ENCODE measurements at places on chromosomes 5 and 9.

- DNase-seq: no peak
Measured at GRCh38 chr9:87597710-87598443, 100.2 kb downstream of the DAPK1 start.

GRCh38 chr5:96384353-96384752, 48.7 kb downstream of the PCSK1 start:
- DNase-seq: no peak

- DNase-seq: no peak
Measured at GRCh38 chr5:156188016-156188415, 138.9 kb upstream of the SGCD start.

DNA sequence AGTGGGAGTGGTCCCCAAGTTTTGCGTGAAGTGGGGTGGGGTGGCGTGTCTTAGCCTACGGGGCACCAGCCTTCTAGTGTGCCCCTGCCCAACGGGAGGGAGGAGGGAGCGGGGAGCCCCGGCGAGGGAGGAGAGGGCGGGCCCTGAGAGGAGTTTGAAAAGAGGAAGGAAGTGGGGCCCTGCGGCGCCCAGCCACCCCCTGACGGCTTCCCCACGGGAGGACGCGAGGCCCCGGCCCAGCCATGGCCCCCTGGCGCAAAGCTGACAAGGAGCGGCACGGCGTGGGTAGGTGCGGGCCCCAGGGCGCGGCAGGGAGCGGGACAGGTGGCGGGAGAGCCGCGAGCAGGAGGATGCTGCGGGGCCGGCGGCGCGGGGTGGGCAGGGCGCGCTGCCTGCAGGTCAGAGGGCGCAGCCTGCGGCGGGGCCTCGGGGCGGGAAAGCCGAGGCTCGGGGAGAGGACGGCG, at the start of gene DOCK2:
TSS of gene DOCK2 (plus strand) at position 191 of the 464 bp plus-strand sequence. CDS start at position 243, 52 bp downstream.
- DNase-seq: peak; percentile 52

DNA sequence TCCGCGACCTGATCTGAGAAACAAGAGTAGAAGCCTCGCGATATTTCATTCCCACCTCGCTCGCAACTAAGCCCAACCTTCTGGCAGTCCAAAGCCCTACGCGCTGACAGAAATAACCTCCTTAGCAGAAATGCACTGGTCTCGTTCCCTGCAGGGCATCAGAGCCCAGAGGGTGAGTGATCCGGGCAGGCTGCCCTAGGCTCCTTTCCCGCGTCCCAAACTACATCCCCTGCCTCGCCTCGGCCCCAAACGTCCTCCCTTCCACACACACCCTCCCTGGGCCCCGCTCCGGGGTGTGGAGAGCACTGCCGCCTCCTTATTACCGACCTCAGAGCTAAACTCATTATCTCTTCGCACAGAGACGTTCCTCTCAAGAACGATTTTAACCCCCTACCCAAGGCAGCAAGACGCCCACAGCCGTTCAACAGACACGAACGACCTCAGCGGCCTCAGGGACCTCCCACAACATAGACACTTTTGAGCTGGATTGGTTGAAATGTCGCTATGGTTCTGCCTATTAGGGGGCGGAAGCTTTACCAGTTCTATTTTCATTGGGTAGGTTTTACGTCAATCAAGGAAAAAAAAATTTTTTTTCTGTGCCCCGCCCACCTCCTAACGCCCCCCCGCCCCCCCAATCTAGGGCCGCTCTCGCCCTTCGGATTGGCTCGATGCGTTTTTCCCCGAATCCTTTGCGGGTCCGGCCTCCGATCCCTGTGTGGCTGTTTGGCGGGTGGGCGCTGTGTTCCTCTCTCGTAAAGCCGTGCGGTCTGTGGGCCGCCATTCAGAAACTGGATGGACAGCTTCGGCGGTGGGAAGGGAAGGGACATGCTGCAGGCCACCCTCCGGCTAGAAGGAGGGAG, at the start of gene CETN3:
TSS of gene CETN3 (minus strand) at position 439 of the 860 bp plus-strand sequence. CDS start at position 344, 95 bp downstream.
- peak; percentile 70 for DNase-seq

DNA sequence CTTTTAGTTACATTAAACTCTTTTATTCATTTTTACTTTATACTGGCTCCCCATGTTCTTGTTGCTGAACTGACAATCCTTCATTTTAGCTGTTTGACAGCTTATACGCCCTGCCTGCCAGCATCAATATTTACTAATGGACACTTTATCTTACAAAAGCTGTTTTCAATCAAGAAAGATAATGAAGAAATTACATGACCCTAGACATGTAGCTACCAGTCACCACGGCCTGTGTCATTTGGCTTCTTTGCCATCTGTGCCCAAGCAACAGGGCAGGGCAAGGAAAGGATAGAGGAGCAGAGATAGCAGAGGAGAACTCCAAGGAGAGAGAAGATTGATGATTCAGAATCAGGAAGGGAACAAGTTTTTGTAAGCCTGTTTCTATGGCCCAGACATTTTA, 647.3 kb downstream of the BRINP1 start:
- DNase-seq: no peak

- DNase-seq: no peak
Measured at GRCh38 chr5:146081556-146081955, 23.8 kb downstream of the PLAC8L1 start.

- DNase-seq: no peak
Measured at GRCh38 chr9:85944672-85945071, 3.7 kb downstream of the NAA35 start.

- no peak for DNase-seq
Measured at GRCh38 chr5:126597156-126597555, 2.1 kb upstream of the ALDH7A1 start.

GRCh38 chr9:90770182-90770738, 31.4 kb upstream of the SYK start:
- no peak for DNase-seq

DNA sequence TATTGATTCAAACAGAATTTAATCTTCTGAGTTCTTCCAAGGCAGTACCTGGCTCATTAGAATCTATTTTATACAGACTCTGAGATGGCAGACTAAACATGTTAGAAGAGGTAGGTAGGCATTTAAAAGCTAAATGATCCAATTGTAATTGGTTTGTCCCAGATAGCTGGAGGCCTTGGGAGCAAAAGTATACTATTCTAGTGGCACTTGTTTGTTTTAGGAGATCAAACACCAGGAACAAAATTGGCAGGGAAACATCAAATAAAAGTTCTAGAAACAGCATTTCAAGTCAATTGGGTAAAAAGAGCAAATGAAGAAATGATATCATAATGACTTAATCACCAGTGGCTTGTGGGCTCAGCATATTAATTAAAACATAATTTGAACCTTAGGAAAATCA, 521.4 kb downstream of the PRR16 start:
- DNase-seq: no peak

GRCh38 chr9:116425244-116425643, 261.9 kb upstream of the TRIM32 start:
- no peak for DNase-seq

GRCh38 chr9:137296670-137297664, 5.1 kb downstream of the NRARP start:
- no peak for DNase-seq

DNA sequence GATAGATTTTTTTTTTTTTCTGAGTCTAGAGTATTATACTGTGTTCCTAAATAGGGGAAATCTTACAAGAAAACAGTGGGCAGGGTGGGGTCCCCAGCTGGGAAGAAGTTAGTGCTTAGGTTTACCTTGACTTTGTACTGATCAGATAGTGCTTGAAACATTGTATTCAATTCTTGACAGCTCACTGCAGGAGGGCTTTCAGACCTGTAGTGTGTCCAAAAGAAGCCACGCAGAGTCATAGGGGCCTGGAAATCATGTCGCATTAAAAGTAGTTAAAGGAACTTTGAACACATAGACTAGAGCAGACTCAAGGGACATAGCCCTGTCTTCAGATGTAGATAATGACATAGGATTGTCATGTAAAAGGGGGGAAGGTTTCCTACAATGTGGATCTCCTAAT, 215.4 kb upstream of the NR4A3 start:
- DNase-seq: no peak

DNA sequence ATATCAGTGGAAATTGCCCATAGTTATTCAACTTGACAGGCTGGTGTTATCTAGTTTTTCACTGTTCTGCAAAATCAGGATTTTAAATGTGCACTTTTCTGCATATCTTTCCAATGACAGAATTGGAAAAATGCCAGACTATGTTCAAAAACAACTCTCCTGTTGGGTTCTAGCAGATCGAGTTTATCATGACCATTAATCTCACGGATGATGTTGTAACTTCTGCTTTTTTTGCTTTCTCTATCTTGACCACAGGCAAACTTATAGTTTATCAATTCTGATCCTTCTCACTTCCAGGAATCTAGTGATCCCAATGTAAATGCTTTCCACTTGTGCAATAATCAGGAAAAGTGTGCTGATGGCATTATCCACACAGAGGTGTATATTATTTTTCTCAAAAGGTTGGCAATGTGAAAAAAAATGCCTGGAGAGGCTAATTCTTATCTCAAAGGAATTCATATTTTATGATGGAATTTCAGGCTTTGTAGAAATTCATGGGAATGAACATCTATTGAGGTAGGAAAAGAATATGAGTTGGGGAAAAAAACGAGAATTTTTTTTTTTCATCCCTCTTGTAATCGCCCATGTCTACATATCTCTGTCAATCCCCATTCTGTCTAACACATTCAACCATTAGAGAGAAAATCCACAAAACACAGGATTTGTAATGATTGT, 73.6 kb upstream of the DAB2 start:
- no peak for DNase-seq

DNA sequence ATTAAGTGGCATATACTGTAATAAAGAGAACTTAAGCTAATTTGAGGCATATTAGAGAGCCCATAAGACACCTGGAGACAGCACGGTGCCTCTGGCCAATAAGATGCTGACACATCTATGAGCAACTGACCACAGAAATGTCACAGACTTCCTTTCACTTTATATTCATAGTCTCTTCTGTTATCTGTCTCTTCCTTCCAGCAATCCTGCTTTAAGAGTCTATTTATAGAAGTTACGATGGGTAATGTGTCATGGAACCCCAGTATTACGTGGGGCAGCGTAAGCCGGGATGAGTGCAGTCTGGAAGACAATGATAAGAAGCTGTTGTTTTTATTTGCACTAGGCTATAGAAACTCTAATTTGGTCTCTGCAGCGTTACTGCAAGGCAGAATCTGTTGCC, 136.8 kb downstream of the CFAP90 start:
- no peak for DNase-seq

GRCh38 chr5:76972689-76973088, 19.8 kb downstream of the CRHBP start:
- no peak for DNase-seq

DNA sequence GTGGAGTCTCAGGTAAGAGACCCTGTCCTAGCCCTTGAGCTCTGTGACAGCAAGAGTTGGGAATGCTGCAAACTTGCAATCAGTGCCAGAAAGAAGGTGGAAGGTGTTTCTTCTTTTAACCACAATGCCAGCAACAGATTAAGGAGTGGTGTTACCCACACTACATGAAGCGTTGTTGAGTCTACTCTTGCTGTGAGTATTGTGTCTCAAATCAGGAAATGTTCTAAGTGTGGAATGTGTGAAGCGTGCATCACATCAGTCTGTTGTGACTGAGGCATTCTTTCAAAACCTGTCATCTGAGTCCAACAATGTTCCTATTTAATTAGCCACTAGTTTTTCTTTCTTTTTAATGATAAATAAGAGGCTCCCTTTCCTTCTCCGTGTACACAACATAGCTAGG, 2.9 kb upstream of the LURAP1L start:
- DNase-seq: no peak

GRCh38 chr9:71929791-71930440, 18.5 kb downstream of the C9orf85 start:
- no peak for DNase-seq

GRCh38 chr9:32579706-32580331, 6.9 kb upstream of the NDUFB6 start:
- DNase-seq: no peak

- DNase-seq: no peak
Measured at GRCh38 chr5:35164860-35165542, 65.3 kb downstream of the PRLR start.

DNA sequence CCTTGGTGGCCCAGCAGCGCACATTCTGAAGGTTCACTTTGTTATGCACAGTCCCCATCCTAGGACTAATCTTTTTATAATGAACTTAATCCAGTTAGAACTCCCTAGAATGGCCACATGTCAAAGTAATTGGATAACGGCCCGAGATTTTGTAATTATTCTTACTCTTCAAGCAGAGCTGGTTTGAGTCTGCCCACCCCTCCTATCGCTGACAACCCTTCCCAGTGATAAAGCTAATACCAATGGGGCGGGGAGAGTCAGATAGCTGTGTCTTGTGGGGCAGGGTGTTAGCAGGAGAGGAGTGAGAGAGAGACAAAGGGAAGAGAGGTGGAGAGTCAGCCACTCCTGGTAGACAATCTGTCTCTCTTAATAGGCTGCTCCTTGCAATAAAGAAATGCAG, 356.9 kb downstream of the SLIT3 start:
- DNase-seq: no peak

DNA sequence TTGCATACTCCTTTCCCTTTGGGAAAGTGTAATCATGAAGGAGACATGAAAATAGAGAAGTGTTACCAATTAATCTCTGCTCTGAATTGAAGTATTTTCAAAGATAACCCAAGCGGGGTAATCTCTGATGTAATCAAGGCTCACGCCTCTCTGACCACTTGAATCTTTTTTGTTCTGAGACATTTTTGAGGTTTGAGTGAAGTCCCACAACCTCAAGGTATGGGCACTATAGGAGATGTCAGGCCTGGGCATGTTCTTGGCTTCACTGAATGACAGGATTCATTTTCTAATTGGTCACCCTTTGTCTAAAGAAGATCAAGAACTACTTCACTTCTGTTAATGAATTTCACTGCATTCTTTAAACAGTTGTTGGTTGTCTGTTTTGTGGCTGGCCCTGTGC, 23.7 kb downstream of the ENHO start:
- no peak for DNase-seq

- no peak for DNase-seq
Measured at GRCh38 chr5:50984640-50985039, 318.2 kb downstream of the PARP8 start.

GRCh38 chr5:173752653-173753052, 135.5 kb upstream of the CPEB4 start:
- DNase-seq: no peak

GRCh38 chr9:83430681-83431080, 107.5 kb downstream of the FRMD3 start:
- no peak for DNase-seq

DNA sequence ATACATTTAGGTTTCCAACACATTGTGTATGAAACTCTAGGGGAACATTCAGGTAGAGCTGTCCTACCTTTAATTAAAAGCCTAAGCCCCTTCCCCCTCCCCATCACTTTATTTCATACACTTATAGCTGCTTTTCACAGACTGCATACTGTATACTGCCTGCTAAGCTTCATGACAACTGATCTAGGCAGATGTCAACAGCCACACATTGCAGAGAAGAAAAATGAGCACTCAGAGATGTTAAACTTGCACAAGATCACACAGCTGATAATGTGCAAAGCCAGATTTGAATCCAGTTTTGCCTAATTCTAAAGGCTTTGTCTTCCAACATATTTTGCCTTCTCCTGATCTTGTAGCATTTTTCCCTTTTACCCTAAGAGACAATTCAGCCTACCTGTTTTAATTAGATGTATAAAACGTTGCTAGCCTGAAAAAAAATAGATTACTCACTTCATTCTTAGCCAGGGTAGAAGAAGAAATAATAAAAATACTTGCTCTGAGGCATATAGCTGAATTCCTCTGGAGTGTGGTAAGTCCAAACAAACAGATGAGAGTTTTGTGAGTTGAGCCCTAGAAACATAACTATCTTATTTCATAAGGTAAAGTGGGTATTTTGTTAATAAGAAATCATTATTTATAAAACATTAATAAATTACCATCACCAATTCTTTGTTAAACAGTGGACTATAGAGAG, 56.9 kb upstream of the CAST start:
- DNase-seq: no peak

GRCh38 chr5:131384616-131385214, 120.9 kb downstream of the CDC42SE2 start:
- no peak for DNase-seq

- DNase-seq: no peak
Measured at GRCh38 chr5:157283434-157283833, 17.5 kb downstream of the CYFIP2 start.
